Stimulated activated naive CD8-positive, alpha-beta T cell treated with anti-CD3 and anti-CD28 coated beads, Interleukin-15, amount 100 ng/mL, for 72 hours (primary cell): ENCODE measurements at places on chromosomes 5 and 9.

- no peak for DNase-seq
Observed at GRCh38 chr5:59437176-59437575, 456.4 kb downstream of the PDE4D start.

DNA sequence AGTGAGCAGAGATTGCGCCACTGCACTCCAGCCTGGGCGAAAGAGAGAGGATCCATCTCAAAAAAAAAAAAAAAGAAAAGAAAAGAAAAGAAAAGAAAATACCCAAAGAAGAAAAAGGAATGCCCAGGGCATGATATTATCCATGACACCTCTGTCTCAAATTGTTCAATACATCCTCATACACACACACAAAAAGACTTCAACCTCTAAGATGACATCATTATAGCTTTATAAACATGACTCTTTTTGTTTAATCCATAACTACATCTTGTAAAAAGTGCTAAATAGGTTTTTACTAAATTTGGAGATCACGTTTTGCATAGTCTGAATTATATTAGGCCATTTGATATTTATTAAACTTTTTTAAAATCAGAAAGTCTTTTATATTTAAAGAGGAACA, 33.1 kb downstream of the ANKRD31 start:
- DNase-seq, result no peak

DNA sequence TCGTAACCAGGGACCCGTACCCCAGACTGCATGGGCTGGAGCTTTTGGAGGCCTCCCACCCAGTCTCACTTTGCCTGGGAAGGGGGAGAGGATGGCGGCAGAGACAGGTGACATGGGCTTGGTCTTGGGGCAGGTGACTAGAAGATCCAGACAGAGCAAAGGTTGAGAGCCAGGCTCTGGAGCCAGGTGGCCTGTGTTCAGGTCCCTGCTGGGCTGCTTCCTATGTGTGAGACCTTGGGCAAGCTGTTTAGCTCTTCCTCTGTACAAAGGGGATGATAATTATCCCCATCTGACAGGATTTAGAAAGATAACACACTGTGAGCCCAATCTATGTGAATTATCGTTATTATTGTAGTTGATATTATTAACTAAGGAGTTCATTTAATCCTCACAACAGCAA, 16.1 kb upstream of the NDST1 start:
- DNase-seq, result no peak

GRCh38 chr9:37747271-37747753, 6.3 kb upstream of the TRMT10B start:
- peak; percentile 42 for DNase-seq

DNA sequence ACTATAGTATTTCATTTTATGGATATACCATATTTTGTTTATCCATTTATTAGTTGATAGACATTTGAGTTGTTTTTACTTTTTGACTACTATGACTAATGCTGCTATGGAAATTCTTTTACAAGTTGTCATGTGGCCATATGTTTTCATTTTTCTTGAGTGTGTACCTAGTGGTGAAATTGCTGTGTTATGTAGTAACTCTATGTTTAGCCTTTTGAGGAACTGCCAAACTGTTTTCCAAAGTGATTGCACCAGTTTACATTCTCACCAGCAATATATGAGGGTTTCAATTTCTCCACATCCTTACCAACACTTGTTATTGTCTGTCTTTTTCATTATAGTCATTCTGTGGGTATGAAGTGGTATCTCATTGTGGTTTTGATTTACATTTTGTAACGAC, 75.4 kb downstream of the GRIA1 start:
- DNase-seq, result no peak

DNA sequence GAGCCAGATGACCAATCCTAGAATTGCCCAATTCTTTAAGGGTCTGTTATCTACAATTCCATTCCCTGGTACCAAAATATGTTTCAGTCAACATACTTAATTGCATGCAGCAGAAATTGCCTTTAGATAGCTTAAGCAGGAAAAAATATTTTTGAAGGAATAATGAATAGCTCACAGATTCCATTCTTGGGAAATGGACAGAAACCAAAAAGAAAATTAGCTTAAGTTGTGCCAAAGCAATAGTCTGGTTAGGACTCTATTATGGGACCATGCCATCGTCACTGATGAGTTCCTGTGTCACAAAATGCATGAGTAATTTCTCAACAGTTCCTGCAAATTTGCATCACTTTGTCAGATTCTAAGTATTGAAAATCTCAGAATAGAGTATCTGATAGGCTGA, 12.3 kb downstream of the ACTBL2 start:
- DNase-seq, result no peak

- DNase-seq, result peak; percentile 49
Observed at GRCh38 chr5:178839319-178839704, 20.4 kb upstream of the ZNF354B start.

DNA sequence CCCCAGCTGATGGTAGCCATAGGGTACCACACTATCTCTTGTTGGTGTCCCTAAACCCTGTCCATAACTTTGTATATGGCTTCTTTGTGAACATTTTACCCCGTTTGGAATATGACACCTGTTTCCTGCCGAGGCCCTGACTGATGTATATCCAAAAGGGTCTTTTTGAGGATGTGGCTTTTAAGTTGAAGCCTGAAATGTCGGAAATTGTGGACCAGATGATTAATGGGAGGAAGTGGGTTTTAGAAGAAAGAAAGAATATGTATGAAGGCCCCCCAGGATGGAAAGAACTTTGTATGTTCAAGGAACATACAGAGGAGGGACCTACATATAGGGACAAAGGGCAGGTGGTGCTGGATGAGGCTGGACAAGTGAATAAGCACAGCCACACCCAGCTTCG, 16.7 kb upstream of the TNFSF8 start:
- DNase-seq, result no peak

- no peak for DNase-seq
Observed at GRCh38 chr9:134320868-134321471, 5.3 kb upstream of the RXRA start.

DNA sequence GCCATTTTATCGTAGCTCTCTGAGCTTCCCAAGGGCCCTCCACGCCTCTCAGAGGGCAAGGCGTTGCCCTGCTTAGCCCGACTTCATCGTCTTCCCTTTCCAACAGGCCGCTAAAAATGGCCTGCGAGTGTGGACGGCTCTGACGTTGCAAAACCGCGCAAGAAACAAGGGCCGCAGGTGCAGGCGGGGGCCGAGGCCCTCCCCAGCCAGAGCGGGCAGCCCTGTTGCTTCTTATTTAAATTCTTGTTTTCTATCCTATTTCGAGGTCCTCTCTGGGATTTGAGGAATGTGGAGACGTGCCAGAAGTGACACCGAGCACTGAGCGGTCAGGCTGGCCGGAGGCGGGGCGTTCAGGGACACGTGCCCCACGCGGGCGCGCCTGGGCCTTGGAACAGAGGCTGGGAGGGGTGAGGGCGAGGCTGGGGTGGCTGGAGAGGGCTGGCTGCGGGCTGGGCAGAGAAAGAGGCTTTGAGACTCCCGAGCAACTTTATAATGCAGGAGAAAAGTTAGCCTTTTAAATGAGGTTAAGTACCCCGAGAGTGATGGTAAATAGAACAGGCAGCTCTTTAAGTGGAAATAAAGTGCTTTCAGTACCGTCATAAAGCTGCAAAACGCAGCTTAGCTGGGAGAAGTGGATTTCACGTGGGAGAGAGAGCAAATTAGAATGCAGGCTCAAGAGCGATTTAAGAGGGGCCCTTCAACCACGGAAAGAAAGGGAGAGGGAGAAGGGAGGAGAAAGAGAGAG, 243.6 kb downstream of the AUH start:
- no peak for DNase-seq

DNA sequence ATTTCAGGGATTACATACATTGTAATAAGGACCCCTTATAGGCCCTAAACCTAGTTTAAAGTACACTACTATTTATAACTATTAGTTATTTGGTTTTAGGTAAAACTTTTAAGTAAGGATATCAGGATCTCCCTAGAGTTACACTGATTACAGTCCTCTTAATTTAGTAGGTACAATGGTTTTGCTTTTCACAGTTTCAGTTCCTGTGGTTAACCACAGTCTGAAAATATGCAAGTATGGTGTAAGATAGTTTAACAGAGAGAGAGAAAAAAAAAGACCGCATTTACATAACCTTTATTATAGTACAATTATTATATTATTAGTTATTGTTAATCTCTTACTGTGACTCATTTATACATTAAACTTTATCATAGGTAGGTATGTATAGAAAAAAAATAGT, 725.3 kb upstream of the PTPRD start:
- no peak for DNase-seq

- DNase-seq, result no peak
Observed at GRCh38 chr5:22736443-22737003, 116.6 kb downstream of the CDH12 start.

DNA sequence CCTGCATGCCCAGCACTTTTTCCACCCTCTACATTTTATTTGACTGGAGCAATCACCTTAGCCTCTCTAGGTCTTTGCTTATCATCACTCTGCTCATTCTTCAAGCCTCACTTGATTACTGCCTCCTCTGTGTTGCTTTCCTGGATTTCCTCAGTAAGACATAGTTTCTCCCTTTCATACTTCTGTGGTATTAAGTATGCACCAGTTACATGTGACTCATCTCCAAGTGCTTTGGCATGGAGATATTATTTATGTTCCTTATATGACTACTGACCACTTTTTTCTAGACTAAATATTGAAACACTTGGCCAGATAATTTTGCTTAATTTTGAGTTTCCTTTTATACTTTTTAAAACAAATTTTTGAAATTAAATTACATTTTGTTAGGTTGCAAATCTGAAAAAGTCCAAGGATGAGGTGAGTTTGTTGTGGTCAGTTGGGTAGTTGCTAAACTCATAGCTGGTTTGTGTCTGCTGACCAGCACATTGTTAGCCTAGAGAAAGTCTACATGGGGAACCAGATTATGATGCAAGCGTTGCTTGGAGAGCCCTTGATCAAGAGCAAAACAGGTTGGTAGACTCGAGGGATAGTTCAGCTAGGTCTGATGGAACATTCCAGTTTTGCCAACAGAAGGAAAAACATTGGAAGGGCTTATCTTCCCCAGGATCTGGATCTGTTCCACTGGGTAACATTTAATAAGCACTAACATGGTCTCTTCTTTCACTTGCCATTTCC, 140.2 kb downstream of the TMC1 start:
- no peak for DNase-seq

DNA sequence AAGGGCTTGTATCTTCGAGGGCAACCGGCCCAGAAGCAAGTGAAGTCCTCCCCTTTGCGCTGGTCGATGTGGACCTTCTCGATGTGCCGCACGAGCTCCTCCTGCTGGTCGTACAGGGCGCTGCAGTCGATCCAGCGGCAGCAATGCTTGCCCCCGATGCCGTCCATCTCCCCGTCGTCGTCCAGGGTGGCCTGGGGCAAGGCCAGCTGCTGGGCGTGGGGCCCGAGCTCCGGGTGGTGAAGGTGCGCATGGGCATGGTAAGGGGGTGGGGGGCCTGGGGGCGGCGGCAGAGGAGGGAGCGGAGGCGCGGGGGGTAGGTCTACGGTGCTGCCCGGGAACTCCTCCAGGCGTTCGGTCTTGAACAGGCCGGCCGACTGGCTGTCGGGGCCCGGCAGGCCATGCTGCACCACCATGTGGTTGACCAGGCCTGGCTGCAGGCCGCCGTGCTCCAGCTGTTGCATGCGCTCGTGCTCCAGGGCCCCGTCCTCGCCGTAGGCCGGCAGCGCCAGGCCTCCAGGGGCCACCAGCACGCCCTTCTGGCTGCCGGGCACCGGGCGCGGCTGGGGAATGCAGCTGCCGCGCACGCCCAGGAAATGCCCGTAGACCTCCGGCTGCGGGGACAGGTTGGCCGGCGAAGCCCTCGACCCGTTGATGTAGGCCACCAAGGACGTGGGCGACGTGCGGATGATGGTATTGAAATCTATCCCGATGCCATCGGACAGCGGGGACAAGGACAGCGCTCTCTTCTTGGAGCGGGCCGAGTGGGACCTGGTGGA, 181.8 kb downstream of the GLIS3 start:
- DNase-seq, result peak; percentile 59

DNA sequence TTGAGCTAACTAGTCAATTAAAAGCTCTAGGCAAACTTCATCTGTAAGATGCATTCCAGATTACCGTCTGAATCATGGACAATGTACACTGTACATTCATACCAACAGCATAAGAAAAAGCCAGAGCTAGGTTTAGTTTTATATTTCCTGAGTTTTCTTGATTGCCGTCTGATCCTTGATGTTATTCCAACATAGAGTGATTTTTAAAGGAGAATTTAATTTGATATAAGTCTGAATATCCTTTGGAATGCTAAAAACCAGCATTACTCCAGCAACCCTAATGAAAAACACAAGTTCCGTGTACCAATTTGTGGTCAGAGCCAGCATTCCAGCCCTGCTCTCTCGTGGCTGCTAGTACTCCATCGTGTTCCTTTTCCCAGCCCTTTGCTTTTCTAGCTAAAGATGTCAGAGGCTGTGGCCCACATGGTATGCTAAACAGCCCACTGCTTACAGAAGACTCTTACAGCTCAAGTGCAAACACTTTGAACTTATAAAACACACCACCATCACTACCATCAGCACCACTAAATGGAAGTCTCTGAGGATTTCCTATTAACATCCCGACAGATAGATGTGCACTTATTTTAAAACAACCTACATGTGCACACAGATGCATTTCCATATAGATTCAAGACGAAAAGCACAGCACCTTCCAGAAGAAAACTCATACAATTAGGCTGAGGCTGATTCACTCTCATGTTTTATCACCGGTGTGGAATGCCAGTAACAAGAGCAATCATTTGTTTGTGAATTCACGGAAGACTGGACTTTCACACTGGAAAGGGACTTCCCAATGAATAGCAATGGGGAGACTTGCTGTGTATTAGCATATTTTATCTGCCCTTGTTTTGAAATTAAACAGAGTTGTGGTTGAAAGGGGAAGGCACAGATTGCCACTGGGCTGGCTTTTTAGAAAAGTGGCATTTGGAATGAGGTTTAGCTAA, 246.9 kb upstream of the GAS1 start:
- no peak for DNase-seq

DNA sequence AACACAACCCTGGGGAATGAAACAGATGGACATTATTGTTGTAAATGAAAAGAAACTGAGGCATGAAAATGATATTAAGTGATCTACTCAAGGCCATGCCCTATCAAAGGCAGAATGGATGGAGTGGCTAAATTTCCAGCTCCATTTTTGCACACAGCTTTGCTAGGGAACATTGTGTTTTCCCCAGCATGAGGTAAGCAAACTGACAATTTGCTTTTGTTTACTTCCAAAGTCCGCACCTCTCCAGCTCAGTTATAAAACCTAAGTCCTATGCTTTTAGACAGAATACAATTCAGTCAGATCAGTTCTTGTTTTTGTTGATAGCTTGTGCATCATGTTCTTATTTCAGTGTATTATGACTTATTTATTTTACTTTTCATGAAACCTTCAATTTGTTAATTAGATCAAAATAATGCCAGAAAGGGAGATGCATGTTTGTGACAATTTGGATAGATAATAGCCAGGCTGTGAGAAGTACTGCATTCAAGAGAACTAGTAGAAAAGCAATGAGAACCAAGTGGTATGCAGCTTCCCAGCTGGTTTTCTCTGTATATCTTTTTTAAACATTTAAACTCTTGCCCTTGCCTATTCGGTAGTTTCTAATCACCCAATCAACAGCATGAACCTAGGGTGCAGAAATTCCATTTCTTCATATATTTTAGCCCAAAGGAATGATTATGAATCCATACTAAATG, 380.8 kb downstream of the SPATA31D1 start:
- no peak for DNase-seq
